Left forelimb (tissue), 1 donor: ENCODE measurements at places on chromosomes 5 and 9.

DNA sequence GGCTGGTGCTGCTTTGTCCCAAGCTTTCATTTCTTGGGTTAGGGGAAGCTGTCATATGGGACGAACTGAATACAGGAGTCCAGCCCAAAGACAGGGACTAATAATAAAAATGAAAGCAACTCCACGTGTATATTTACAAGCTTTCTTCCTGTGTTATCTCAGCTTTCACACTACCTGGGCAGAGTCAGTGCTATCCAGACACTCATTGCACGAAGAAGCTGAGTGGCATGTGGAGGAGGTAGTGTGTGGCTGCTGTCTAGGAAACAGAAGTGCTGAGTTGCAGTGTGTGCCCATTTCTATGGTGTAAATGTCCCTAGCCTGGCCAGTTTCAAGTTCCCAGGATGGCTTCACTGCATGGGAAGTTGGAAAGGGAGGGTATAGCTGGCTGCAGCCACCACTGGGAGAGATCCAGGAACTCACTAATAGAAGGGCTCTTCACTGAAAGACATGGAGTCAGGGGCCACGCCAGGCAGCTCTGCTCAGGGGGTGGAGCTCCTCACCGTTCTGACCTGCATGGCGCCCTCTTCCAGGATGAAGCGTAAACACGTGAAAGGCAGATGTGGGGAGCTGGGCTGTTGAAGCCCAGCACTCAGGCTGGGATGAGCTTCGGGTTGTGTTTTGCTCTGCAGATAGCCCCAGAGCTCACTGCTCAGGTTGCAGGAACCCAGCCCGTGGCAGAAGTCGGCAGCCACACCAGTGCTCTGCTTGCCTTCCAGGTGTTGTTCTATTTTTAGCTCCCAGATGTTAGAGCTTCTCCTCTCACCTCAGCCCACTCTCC, 116.9 kb downstream of the IRX2 start:
- no peak for DNase-seq

DNA sequence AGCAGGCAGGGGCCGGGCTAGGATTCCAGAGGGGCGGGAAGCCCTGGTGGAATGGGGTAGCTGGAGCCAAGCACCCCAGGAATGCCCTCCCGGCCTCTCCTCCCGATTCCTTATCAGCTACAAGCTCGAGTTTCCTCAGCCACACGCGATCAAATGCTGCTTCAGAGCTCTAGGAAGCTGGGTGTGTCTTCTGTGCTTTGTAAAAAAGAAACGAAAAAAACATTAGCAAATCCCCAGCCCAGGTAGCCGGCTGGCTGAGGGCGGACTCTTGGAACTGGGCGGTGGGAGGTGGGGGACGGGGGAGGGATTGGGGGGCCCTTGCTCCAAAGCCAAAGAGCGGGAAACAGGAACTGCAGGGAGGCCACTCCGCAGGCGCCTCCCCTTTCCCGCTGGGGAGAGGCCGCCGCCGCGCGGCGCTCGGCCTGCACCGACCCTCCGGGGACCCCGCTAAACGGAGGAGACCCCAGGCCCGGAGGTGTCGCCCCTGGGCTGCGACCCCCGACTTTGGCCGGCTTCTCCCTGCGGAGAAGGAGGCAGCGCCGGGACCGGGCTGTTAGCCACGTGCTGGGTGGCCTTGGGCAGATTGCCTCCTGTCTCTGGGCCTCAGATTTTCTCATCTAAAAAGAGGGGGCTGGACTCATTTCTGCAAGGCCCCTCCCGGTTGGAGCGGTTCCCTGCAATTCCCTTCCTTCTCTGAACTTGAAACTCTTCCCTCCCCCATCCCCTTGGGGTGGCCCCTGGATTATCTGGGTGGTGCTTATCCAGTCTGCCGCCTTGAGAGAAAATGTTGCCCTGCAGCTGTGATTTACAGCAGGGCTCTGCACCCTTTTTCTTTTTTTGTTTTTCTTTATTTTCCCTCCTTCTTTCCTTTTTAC, 40.9 kb upstream of the FABP6 start:
- peak; percentile 84 for DNase-seq

DNA sequence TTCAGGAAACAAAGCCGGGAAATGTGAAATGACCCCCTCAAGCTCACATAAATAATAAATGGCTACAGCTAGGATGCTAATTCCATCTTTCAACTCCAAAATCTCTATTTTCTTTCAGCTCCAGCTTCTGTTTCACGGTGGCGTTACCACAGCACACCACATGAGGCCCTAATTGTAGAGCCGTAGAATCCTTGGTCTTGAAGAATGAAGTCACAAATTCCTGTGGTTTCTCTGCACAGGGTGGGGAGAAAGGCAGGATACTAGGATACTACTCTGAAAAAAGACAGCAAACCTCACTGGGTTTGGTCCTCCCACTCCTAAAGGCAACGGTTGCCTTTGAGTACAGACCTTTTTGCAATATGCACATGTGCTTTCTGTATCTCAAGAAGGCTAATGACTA, 13.9 kb upstream of the RARS1 start:
- no peak for DNase-seq

GRCh38 chr9:110936719-110937452, 101.4 kb downstream of the LPAR1 start:
- DNase-seq = no peak

DNA sequence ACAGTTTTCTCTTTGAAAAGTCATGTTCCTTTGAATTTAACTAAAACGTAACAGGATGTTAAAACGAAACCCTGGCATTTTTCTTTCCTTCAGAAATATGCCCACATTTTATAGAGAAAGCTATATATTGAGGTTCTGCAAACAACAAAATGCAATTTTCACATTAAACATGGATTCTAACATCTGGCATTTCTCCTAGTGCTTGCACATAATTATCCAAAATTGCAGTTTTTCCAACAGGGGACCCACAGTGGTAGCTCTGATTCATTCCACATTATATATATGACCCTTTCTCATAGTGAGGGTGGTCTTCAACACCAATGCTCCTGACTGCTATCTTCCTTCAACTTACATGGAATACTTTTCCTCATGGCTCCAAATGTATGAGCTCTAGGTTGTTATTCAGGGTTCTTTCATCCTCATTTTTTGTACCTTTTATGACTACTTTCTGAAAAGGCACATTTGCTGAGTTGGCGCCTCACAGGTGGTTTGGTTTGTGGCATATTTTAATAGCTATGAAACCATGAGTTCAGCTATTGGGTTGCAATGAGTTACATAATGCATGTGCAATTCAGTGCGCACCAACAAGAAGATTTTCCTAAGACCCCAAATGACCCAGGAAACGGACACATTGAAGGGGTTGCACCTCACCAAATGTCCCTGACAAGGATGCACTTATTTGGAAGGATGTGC, 551.7 kb downstream of the RAB3C start:
- no peak for DNase-seq

GRCh38 chr5:77641963-77642737, 3.6 kb upstream of the OTP start:
- no peak for DNase-seq

- DNase-seq = no peak
These were observed 40.4 kb downstream of the MCTP1 start for GRCh38 chr5:95244479-95244878.
